ENCODE measurements at places on chromosomes 2 and 18. TPM values are rescaled to one million over a fixed set of nuclear protein-coding genes. Genes with fewer than 3 reads are reported as not detected.
A peak's percentile ranks its signal among the peaks of the same experiment; 100 is the strongest.

- no peak for DNase-seq
Observed at GRCh38 chr2:79750321-79750720, 237.5 kb downstream of the CTNNA2 start.

DNA sequence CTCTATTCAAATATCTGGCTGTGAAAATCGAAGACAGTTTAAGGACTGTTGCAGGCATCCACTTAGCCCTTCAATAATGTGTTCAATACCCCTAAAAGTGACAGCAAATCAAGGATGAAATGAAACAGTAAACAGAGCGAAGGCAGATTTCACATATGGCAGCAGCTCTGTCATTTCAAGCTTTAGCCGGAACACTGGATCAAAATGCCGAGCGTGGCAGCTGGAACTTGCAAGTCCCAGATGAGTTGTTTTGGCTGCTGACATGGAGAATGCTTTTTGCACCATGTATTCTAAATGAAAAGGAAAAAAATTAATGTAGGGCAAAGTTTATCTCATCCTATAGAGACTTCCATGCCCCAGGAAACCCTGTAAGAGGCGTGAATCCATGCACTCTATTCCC, 18.0 kb downstream of the LRRC30 start:
- DNase-seq = no peak

GRCh38 chr2:32977228-32977758, 30.5 kb downstream of the LTBP1 start:
- peak; percentile 85 for DNase-seq

DNA sequence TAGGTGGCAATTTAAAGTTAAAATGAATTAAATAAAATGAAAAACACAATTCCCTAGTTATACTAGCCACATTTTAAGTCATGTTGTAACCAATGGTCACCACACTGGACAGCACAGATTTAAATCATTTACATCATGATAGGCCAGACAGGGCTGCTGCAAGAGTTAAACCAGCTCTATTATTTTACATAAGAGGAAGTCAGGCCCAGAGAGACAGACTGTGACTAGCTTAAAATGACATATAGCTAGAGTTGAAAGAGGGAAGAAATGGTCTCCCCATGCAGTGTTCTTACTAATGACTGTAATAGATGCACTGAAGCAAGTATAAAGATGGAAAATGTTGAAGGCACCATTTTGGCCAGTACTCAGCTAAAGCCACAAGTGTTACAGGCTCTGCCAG, 69.6 kb downstream of the SLC66A3 start:
- no peak for DNase-seq

- no peak for DNase-seq
Observed at GRCh38 chr2:199749571-199749970, 101.4 kb downstream of the FTCDNL1 start.

IL36G gene
- total RNA-seq = not detected

TMEM200C gene
- 0.28 TPM for total RNA-seq

All from pancreas (tissue), 10 donors.